CD4-positive, alpha-beta T cell treated with Interferon gamma for 1 hour (primary cell): ENCODE measurements at places on chromosomes 13 and 19.

- no peak for DNase-seq
These were observed 5.5 kb upstream of the NDUFS7 start for GRCh38 chr19:1377965-1378785.

GRCh38 chr19:51140441-51140840 lies 1.7 kb upstream of the SIGLEC7 start:
- DNase-seq, result no peak

GRCh38 chr13:104571161-104571892 lies 1505.1 kb upstream of the SLC10A2 start:
- no peak for DNase-seq

GRCh38 chr19:55525289-55526101 lies 11.4 kb downstream of the SBK2 start:
- no peak for DNase-seq

- no peak for DNase-seq
These were observed 1623.4 kb upstream of the PRR20A start for GRCh38 chr13:55517312-55517711.

- DNase-seq, result no peak
These were observed 96.3 kb upstream of the FNDC3A start for GRCh38 chr13:48879432-48879831.

DNA sequence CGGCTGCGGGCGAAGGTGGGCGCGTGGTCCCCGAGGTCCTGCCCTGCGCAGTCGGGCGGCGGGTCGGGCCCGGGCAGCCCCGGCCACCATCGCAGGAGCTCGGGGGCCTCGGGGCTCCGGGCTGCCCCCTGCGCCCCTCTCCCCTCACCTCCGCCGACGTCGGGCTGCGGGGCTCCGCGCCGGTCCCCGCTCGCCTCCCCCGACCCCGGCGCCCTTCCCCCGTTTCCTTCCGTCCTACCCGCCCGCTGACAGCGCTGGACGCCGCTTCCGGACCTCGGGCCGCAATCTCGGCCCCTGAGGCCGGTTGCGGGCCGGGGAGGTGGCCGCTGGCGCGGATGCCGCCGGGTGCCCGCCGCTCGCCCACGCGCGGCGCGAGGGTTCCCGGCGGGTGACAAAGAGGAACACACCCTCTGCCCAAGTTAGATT lies 720 bp downstream of the FARP1 start:
- DNase-seq, result no peak

DNA sequence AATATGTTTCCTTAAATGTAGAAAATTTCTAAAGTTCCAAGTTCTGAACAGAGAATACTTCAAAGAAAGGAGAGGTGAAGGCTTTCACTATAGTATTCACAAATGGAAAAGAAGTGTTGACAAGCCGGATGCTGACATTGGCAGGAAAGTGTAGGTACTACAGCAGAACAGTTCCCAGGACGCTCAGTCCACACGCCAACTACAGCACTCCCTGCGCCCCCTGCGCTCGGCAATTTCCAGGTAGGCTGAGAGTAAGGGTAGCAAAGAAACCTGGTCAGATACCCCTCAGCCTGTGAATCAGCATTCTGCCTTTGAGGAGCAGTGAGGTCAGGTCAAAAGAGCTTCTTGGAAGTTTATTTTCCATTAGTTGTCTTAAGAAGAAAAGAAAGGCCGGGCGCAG lies 115.3 kb downstream of the NALCN start:
- no peak for DNase-seq

DNA sequence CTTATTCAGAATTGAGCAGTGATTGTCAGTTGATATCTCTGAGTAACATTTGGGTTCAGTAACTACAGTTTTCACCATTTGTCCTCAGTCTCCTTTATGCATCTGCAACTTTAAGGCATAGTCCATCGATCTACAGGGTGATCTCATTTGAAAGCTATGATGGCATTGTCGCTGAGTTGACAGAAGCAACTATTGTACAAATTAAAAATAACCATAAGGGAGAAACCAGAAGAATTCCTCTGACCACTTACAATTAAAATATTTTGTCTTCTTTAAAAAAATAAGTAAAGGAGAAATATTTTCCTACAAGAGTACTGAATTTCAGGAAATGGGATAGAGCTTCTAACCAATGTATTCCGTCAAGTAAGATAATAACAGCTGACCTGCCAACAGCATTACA lies 30.6 kb downstream of the RAP2A start:
- no peak for DNase-seq

GRCh38 chr13:39876258-39876657 lies 220.8 kb downstream of the COG6 start:
- DNase-seq, result no peak

- DNase-seq, result no peak
These were observed 7.2 kb downstream of the KRTDAP start for GRCh38 chr19:35483089-35483488.

DNA sequence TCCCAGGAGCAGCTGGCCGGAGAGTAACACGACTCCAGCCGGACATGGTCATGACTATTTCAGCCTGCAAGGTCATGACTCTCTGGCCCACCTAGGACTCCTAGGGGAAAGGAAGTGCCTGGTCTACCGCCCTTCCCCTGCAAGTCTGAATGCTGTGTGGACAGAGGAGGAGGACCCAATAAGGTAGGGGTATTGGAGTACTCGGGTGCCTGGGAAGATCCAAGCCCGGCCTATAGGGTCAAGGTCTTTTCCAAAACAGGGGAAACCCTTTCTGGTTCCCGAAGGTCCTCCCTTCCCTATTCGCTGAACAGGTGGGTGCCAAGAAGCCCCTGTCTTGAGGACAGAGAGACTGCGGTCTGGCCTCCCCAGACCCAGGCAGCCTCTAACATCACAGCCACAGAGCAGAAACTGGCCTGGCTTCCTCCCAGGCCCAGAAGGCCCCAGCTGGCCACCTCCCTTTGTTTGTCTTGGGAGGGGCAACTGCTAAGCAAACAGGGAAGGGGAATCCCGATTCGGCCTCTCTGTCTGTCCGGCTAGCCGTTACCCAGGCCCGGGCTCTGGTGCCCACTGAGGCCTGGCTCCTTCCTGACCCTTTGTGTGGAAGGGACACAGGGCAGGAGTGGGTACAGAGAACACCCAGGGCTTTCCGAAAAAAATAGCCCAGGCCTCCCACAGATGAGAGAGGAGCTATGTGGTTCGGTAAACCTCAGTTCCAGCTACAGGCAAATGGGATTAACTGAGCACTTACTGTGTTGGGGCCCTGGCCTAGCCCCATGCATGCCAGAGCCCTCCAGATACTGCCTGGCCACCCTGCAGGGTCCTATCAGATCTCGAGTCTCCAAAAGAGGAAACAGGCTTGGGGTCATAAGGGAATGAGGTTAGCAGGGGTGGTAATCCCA lies 5.2 kb upstream of the GRAMD1A start:
- DNase-seq, result no peak

DNA sequence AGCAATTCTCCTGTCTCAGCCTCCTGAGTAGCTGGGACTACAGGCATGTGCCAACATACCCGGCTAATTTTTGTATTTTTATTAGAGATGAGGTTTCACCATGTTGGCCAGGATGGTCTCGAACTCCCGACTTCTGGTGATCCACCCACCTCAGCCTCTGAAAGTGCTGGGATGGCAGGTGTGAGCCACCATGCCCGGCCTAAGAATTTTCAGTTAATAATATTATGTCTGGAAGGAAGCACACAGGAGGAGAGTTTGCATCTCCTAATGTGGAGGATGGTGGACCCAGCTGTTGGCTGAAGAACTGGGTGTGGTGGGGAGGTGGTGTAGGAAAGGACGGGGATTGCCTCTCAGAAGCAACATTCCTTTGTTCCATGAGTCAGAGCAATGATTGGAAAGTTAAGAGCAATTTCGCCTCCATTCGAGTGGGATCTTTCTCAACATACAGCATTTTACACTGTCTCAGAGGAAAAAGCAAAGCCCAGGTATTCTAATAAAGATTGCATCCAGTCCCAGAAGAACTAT lies 11.9 kb downstream of the PDCD2L start:
- no peak for DNase-seq

DNA sequence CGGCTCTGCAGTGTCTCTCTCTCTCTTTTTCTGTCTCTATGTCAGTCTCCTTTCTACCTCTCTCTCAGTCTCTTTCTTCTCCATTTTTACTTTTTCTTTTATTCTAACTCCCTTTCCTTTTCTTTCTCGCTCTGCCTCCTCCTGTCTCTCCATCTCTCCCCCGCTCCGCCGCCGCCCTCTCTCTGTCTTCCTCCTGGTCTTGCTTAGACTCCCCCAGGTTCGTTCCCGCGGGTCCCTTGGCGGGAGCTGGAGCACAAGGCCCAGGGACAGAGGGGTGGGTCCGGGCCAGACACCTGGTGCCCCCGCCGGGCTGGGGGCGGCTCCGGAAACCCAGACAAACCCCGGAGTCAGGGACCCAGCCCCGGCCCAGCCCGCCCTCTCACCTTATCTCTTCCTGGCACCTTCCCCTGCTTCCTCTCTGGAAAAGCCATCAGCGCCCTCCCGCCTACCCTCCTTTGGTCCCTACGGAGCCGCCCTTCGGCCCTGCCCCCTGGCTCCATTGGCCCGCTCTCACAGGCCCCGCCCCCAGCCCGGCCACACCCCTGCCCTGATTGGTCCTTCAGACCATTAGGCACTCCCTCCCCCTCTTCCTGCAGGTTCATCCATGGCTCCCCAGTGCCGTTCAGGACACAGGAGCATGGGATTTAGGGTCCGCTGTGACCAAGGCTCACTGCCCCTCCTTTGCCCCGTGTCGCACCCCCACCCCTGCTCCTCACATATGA lies 15.4 kb upstream of the NOP53 start:
- peak; percentile 7 for DNase-seq

DNA sequence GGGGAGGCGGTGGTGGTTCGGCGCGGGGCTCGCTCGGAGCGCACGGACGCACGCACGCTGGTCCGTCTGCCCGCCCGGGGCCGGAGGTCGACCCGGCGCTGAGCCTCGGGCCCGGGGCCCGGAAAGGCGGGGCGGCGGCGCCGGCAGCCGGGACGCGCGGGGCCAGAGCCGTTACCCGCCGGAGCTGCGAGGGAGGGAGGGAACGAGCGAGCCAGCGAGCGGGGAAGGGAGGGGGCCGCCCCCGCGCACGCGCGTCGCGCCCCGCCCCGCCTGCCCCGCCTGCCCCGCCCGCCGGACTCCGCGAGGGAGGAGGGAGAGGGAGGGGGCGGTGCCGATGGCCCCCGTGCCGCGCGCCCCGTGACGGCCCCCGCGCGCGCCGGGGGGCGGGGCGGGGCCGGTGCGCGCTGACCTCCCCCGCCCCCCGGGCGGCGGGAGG lies 15.0 kb downstream of the CIC start:
- peak; percentile 89 for DNase-seq

DNA sequence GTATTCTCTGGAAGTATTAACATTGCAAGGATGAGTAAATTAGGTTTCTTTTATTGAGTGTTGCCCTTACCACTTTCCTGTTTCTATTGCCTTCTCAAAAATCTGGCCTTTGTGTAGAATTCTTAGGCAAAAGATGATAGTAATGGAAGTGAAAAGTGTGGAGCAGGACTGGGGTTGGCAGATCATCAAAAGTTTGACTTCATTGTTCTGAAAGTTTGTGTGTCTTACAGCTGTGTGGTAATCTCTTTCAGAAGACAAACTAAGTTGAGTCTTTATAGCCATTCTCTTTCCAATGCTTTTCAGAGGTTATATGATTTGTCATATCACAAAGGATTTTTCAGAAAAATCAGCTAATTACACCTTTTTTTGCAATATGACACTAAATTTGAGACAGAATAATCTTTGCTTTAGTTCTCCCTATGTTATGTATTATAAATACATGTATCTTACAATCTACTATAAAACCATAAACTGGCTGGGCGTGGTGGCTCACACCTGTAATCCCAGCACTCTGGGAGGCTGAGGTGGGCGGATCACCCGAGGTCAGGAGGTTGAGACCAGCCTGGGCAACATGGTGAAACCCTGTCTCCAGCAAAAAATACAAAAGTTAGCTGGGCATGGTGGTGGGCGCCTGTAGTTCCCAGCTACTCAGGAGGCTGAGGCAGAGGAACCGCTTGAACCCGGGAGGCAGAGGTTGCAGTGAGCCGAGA lies 8.7 kb upstream of the KCNRG start:
- no peak for DNase-seq
